LHCN-M2 (cell line): ENCODE measurements at places on chromosomes 13 and 19.

- no peak for DNase-seq
Observed at GRCh38 chr13:43537124-43537523, 249.6 kb downstream of the ENOX1 start.

DNA sequence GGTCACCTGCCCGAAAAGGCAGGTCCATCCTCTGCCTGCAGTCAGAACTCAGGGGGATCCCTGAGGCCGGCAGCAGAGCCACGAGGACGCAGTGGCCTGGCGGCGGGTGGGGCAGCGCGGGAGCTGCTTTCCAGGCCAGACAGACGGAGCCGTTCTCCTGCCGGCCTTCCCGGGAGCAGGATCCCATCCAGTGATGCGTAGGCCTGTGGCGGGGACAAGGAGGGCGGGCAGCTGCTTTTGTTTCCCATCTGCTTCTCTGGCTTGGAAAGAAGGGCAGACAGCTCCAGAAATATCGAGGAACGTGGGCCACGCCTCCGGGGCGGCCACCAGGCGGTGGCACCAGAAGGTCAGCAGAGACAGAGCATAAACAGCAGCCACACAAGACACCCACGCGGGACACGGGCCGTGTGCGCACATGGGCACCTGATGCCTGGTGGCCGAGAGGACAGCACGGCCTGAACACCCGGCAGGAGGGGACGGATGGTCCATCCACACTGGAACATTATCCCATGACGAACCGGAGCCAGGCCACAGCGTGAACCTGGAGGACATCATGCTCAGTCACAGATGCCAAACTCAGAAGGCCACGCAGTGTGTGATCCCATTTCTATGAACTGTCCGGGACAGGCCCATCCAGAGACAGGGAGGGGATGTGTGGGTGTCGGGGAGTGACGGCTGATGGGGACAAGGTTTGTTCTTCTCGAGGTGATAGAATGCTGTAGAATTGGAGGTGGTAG is 13.9 kb upstream of the MKNK2 start:
- no peak for DNase-seq

DNA sequence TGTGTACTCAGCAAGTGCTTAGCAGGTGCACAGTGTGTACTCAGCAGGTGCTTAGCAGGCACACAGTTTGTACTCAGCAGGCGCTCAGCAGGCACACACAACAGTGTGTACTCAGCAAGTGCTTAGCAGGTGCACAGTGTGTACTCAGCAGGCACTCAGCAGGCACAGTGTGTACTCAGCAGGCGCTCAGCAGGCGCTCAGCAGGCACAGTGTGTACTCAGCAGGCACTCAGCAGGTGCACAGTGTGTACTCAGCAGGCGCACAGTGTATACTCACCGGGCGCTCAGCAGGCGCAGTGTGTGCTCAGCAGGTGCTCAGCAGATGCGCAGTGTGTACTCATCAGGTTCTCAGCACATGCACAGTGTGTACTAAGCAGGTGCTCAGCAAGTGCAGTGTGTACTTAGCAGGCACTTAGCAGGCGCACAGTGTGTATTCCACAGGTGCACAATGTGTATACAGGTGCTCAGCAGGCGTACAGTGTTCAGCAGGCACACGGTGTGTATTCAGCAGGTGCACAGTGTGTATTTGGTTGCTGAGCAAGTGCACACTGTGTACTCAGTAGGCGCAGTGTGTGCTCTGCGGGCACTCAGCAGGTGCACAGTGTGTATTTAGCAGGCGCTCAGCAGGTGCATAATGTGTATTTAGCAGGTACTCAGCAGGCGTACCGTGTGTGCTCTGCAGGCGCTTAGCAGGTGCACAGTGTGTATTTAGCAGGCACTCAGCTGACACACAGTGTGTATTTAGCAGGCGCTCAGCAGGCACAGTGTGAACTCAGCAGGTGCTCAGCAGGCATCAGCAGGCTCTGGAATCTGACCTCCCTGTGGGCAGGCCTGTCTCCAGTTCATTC is 15.1 kb downstream of the CRTC1 start:
- no peak for DNase-seq

- DNase-seq, result no peak
Observed at GRCh38 chr19:5059213-5059574, 90.3 kb downstream of the KDM4B start.

DNA sequence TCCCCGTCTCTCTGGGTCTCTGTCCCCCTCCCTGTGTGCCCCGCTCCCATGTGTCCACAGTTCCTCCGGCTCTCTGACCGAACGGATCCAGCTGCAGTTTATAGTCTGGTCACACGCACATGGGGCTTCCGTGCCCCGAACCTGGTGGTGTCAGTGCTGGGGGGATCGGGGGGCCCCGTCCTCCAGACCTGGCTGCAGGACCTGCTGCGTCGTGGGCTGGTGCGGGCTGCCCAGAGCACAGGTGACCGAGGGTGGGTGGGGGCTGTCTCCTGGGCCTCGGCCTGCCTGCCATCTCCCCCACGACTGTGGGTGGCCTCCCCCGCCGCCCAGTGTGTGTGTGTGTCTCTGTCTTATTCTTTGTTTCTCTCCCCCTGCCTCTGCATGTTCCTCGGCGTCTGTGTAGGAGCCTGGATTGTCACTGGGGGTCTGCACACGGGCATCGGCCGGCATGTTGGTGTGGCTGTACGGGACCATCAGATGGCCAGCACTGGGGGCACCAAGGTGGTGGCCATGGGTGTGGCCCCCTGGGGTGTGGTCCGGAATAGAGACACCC is 10.3 kb downstream of the TRPM4 start:
- no peak for DNase-seq

- peak; percentile 91 for DNase-seq
Observed at GRCh38 chr13:96650301-96650886, 343.9 kb downstream of the OXGR1 start.

DNA sequence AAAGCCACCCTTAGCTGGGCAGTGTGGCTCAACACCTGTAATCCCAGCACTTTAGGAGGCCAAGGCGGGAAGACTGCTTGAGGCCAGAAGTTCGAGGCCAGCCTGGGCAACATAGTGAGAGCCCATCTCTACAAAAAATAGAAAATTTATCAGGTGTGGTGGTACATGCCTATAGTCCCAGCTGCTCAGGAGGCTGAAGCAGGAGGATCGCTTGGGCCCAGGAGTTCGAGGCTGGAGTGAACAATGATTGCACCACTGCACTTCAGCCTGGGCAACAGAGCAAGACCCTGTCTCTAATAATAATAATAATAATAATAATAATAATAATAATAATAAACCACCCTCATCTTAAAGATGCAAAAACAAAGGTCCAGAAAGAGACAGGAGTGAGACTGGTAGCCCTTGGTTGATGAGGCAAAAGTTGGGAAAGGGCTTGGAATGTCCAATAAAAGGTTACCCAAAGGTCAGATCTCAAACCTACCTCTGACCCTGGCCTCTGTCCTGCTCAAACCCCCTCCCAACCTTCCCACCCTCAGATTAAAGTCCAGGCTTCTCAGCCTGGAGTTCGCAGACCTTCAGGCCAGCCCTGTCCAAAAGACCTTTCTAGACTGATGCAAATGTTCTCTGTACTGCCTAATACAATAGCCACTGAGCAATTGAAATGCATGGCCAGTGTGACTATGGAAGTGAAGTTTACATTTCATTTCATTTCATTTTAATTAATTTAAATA is 9.1 kb downstream of the ZNF575 start:
- no peak for DNase-seq

- DNase-seq, result no peak
Observed at GRCh38 chr13:93558637-93559036, 332.0 kb downstream of the GPC6 start.

- DNase-seq, result no peak
Observed at GRCh38 chr19:42555317-42555716, 27.0 kb upstream of the CEACAM1 start.

DNA sequence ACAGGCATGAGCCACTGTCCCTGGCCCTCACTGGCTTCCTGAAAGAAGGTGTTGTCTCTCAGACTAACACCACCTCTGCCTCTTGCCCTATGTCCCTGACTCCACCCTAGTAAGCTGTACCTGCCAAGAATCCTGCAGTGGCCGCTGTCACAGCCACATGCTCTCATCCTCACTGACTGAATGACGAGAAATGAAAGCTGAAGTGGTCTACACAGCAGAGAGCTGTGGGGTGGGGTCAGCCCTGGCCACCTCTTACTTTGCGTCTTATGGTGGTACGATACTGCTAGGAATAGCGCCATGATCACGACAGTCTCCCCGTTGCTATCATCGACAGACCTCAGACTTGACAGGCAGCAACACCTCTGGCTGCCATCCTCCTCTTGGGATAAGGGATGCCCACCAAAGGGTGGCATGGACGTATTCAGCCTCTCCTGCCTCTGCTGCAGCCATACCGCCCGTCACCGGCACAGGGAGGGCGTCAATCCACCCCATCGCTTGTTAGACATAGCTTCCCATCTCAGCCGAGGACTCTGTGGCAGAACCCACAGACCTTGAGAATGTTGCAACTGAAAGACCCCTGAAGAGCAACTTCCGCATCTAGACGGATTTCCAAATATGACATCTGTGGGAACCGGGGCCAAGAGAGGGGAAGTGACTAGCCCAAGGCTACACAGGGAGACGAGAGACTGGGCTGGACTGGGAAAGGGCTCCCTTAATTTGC is 809 bp downstream of the MYO1F start:
- DNase-seq, result no peak

- DNase-seq, result no peak
Observed at GRCh38 chr19:5580161-5580571, 12.4 kb upstream of the TINCR start.

- DNase-seq, result peak; percentile 66
Observed at GRCh38 chr13:76048675-76049375, 412.7 kb downstream of the LMO7 start.
